EH (cell line): ENCODE measurements at places on chromosomes 4 and X.

- peak; percentile 88 for DNase-seq
Observed at GRCh38 chr4:87108142-87108546, 112.3 kb downstream of the KLHL8 start.

- DNase-seq, result no peak
Observed at GRCh38 chr4:184387351-184387750, 87.0 kb downstream of the IRF2 start.

DNA sequence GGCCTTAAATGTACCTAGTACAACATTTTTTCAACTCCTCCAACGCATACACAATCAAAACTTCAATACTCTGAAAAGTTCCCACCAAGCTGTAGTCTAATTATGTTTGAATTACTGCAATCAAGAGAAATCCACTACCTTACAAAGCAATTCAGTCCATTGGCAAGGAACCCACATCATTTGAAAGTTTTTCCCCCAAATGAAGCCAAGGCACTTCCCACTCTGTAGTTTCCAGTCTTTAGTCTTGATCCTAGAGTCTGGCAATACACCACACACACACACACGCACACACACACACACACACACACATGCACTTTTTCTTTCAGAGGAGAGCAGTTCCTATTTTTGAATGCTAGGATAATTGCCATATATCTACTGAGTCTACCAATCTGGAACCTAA, 79.6 kb downstream of the ANTXR2 start:
- no peak for DNase-seq

DNA sequence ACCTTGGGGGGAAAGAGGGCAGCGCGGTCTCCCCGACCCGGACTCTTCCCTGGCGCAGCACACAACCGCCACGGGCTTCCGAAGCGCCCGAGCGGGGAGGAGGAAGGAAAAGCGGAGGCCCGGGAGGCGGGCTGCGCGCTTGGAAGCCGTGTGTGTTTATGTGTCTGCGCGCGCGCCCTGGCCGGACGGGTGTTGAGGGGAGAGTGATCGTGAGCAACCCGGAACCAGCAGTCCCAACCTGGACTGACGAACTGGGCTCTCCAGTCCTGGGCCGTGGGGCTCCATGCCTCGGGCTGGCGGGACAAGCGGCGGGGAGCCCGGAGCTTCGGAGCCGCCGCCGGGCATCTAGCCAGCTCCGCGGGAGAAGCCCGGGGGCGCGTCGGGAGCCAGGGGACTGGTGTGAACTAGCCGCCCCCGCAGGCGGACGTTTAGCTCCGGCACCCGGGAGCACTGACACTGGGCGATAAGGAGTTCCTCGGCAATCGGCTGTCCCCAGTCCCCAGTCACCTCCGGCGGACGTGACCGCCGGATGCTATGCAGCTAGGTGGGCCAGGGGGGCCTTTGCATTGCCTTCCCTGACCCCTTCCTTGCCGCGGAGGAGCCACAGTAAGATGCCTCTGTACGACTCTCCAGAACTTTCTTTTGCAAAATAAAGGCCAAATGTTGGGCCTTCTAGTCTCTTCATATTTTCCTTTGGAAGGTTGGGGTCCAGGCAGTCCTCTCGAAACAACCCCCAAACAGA, 74.8 kb upstream of the BCOR start:
- DNase-seq, result peak; percentile 65

GRCh38 chrX:39846460-39846859, 251.3 kb downstream of the BCOR start:
- DNase-seq, result no peak

GRCh38 chr4:65337371-65337770, 332.9 kb downstream of the EPHA5 start:
- no peak for DNase-seq

DNA sequence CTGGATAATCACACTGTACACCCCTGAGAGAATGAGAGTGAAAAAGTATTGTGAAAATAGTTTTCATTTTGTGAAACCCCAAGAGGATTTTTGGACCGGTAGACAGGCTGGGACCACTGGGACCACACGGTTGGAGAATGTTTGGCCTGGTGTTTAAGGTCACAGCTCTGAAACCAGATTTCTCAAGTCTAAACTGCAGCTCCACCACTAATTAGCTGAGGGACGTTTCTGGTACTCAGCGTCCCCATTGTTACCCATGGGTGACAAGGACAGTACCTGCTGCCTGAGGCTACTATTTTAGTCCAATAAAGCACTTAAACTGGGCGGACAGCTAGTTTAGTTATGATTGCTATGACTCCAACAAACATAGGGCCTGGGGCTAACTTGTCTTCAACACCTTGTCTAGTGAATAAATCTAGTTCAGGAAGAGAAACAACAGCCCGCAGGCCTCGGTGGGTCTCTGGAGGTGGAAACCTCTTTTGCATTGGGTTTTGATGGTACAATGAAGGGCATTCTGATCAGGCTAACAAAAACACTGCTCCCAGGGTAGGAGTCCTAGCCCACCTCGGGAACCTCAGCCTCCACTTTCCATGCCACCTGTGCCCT, 509 bp upstream of the USP11 start:
- DNase-seq, result no peak
